ENCODE measurements at places on chromosomes 3 and 15.
A peak's percentile ranks its signal among the peaks of the same experiment; 100 is the strongest.

GRCh38 chr3:188031121-188031520, 122.8 kb upstream of the LPP start:
- DNase-seq = no peak

- DNase-seq = no peak
Measured at GRCh38 chr3:99818818-99819217, 1.2 kb downstream of the CMSS1 start.

DNA sequence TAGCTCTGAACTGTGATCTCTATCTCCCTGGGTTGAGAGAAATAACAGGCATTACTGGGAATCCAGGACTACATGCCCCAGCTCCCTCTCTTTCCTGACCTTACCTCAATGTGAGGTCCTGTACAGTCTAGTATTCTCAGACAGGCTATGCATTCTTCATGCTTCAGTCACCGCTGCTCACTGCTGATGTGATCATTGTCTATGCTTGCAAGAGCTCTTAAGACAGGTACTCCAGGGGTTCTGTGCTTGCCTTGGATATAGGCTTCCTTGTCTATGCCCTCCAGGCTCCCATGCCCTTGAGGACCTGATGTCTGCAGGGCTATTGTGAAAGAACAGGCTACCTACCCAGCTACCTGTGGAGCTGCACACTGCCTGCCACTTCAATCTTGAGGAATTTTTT, 183.6 kb downstream of the MBNL1 start:
- DNase-seq = no peak

GRCh38 chr15:65369651-65370050, 8.2 kb downstream of the IGDCC3 start:
- DNase-seq = no peak

GRCh38 chr3:129598000-129598381, 8.5 kb downstream of the PLXND1 start:
- DNase-seq = no peak

- DNase-seq = peak; percentile 22
Measured at GRCh38 chr15:68795298-68795848, 25.3 kb downstream of the ANP32A start.

DNA sequence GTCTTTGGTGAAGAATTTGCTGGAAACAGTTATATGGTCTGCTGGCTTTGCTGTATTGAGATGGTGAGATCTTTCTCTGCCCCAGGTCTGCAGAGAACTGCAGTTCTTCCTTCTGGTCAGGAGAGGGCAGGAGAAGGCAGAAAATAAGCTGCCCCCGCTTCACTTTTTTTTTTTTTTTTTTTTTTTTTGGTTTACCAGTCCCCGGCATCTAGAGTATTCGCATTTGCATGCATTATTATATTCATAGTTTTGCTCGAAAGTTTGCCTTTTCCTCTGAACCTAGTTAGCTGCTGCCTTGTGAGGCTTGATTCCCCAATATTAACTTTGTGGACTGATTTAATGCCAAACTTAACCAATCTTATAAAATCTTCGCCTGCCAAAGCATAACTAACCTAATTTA, 10.6 kb upstream of the PARL start:
- peak; percentile 19 for DNase-seq

- DNase-seq = no peak
Measured at GRCh38 chr15:67109141-67110034, 44.0 kb downstream of the SMAD3 start.

Data from activated T-cell treated with anti-CD3 and anti-CD28 coated beads for 4 hours (primary cell).